Activated CD8-positive, alpha-beta memory T cell treated with anti-CD3 and anti-CD28 coated beads for 48 hours (primary cell): ENCODE measurements at places on chromosomes 6 and 20.

DNA sequence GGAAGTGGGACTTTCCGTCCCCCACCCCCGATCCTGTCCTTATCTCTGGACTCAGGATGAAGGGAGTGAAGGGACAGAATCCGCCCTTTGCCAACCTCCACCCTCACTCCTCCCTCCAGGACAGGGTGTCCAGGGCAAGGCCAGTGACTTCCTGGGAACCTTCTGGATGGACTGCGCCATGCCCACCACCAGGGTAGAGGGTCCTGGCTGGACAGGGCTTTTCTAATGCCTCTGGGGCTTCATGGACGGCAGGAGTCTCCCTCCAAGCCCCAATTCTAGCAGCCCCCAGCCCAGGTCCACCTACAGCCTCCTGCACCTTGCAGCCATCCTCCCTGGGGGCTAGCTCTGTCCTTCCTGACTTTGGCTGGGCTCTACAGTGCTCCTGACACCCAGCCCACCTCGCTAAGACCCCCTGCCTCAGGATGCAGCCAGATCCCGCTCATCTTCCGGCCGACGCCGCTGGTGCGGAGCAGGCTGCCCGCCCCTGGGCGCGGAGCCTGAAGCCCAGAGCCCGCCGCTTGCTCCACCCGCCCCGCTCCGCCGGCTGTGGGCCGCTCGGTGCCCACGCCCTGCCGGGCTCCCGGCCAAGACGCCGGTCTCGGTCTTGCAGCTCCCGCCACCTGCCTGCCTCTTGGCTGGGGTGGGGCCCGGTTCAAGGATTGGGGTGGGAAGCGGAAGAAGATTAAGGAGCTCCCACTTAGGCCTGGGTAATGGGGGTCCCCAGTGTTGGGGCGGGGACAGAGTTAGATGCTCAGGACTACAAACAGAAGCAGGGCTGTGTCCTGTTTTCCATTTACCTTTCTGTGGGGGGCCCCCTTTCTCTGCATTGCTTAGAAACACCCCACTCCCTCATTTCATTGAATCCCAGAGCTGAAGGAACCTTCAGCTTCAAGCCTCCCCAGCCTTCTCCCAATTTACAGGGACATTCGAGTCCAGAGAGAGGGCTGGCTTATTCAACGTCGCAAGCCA lies 72.8 kb downstream of the MDGA1 start:
- DNase-seq: no peak

- DNase-seq: no peak
These were observed 60.1 kb upstream of the TFAP2D start for GRCh38 chr6:50653253-50653652.

DNA sequence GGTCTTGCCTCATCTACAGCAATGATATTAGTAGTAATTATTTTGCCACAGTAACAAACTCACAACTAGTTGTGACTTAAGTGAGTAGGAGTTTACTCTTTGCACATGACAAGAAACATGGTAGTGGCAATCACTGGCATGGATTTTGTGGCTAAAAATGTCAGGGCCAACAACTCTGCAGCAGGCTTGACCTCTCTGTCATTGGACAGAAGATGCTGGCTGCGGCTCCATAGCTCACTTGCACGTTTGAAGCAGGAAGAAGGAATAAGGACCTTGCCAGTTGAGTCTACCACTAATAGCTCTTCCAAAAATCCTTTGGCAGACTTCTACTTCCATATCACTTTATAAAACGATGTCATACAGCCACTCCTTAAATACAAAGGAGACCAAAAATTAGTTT lies 117.3 kb downstream of the ADGRG6 start:
- DNase-seq: no peak

DNA sequence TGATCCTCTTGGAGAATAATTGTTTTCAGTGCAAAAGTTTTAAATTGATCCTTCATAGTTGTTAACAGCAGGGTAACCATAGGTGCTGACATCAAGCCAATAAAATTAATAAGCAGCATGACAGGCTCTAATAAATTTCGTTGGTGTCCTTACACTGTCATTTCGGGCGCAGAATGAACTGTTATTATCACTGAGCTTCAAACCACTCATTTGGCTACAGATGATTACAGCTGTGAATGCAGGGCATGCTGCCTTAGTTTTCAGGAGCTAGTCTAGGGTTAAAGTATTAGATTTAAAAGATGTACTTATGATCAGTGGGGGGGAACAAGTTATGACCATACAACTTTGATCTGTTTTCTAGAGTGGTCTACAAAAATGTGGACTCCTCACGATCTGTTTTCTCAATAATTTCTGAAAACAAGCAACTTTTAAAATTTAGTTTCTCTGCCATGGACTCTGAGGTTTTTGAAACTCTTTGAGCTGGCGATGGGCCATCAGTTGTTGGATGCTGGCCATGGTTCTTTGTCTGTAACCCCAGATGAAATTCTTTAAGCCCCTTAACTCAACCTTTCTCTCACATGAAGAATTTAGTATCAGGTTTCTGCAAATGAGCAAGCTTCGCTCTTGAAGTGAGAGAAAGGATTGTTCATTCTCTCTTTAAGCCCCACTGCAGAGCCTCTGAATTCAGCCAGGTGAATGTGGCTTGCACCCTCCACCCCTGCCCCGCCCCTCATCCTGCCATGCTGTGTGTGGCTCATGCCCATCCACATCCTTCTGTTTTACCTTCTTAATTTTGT lies 99.1 kb upstream of the MTHFD1L start:
- no peak for DNase-seq

- DNase-seq: no peak
These were observed 10.2 kb downstream of the SLC22A1 start for GRCh38 chr6:160131636-160132296.

DNA sequence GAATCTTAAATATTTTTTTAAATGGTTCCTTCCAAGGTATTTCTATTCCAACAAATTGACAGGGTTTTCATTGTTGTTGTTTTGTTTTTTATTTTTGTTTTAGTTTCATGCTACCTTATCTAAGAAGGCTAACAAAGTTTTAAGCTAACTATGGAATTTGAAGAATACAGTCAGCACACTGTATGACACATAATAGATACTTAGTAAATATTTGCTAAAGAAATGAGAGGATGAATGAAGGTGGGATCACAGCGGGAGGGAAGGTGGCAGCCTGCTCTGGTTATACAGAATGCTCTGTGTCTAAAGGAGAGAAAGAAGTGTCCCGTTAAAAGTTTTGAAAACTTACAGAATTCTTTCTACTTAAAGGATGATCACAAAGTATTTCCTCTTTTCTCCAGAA lies 43.7 kb upstream of the DST start:
- no peak for DNase-seq

- DNase-seq: no peak
These were observed 8.6 kb upstream of the HECA start for GRCh38 chr6:139126255-139126654.

DNA sequence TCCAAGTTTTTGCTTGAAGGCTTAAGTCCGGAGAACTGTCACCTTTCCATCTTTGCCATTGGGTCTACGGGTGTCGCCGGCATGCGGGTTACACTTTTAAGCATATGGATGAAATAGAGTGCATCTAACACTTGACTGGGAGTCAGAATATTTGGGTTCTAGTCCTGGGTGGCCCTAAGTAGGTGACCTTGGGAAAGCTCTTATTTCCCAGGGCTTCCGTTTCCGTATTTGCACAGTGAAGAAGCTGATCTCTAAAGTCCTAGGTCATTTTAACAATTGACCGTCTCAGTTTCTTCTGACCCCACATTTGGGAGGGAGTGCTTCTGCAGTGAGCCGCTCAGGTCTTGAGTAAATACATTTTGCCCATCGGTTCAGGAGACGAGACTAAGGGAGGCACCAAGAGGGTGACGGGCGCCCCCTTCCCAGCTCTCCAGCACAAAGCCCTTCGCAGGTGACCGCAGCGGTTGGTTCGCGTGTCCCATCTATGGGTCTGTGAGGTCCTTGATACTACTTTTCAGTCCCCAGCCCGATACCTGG lies 651 bp upstream of the BLTP3A start:
- DNase-seq: no peak
